ENCODE measurements at places on chromosomes 6 and 20.

GRCh38 chr20:39524371-39524911, 562.3 kb downstream of the DHX35 start:
- no peak for DNase-seq

- DNase-seq = no peak
Observed at GRCh38 chr20:57659517-57660180, 39.4 kb upstream of the ZBP1 start.

DNA sequence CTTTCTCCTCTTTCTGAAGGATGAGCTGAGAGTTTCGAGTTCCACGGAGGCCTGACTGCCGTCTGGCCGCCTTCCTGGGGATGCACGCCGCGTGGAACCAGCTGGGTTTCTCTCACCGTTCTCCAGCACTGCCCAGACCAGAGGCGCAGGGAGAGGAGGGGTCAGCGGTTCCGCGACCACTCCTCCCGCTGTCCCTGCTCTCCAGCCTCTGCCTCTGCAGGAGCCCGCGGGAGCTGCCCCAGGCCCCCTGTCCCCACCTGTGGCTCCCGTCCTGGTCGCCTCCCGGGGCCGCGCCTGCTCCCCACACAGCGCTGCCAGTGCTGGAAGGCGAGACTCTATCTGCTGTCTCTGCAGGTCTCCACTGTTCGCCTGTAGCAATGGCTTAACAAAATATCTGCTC, 106.8 kb upstream of the AFDN start:
- DNase-seq = no peak

- DNase-seq = no peak
Observed at GRCh38 chr20:45752746-45753145, 30.6 kb downstream of the SPINT4 start.

GRCh38 chr6:138811866-138812265, 16.0 kb downstream of the ECT2L start:
- no peak for DNase-seq

- DNase-seq = no peak
Observed at GRCh38 chr6:139567095-139567494, 192.6 kb upstream of the CITED2 start.

GRCh38 chr6:169312658-169313346, 59.2 kb upstream of the THBS2 start:
- no peak for DNase-seq

- DNase-seq = no peak
Observed at GRCh38 chr6:157813191-157813590, 9.9 kb upstream of the SNX9 start.

DNA sequence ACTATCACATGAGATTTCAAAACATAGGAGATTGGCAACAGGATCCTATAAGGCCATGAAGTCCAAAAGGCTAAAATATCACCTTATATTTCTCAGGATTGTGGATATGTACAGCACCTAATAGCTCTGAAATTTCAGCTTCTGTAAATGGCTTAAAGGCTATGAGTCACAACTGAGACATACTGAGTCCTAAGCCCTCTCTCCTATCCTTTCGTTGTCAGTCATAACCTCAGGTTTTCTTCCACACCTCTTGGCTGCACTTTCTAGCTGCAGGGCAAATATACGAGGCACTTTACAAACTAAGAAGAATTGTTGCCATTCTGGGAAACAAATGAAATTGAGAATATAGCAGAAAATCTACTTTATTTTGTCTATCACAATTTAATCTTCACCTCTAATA, 969.9 kb upstream of the EPHA7 start:
- DNase-seq = no peak

GRCh38 chr20:1881240-1881835, 13.9 kb upstream of the SIRPA start:
- DNase-seq = no peak

DNA sequence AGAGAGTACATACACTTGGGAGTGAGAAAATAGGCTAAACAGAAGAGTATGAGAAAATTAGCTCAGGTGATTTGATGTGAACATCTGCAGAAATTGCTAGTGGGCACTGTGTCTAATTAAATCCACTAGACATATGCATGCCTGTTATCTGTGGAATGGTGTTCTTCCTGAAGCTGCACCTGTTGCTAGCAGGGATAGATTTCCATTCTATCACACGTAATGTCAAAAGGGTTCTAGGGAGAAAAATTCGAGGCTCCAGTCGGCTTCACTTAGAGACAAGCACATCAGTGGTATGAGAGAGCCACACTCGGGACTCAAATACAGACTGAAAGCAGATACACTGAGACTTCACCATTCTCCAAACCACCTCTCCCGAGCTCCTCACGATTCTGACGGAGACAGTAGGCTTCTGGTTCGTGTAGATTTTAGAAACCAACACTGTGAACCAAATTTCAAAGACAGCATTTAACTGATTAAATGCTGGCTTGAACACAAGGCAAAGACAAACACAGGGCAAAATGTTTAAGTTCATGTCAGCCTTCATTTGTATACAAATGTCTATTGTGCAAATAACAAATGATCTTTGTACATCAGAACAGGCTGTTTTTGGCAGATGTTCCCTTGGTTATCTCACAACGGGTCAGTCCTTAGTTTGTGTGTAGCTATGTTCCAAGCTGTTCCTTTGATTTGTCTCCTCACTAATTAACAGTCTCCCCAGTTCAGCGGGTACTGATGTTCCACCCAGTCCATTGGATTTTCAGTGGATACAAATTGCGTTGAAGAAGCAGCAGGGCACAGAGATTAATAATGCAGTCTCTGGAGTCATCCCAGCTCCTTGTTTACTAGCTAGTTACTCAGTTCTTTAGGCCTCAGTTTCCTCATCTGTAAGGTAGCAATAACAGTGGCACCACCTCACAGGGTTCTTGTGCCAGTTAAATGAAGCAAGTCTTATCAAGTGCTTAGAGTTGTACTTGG, 131.0 kb upstream of the IFNGR1 start:
- no peak for DNase-seq

DNA sequence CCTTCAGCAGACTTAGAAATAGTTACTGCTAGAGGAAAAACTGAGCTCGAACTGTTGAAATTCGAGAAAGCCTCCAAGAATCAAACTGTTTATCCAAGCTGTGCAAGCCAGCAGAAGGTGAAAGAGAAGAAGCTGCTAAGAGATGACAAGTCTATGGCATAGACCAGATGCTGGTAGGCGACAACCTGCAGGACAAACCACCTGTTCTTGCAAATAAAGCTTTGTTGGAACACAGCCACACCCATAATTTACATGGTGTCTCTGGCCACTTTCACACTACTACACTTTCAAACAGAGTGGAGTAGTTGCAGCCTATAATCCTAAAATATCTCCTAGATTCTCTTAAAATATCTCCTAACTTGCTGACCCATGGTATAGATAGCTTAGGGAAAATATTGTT, 33.3 kb downstream of the TNFRSF21 start:
- no peak for DNase-seq

DNA sequence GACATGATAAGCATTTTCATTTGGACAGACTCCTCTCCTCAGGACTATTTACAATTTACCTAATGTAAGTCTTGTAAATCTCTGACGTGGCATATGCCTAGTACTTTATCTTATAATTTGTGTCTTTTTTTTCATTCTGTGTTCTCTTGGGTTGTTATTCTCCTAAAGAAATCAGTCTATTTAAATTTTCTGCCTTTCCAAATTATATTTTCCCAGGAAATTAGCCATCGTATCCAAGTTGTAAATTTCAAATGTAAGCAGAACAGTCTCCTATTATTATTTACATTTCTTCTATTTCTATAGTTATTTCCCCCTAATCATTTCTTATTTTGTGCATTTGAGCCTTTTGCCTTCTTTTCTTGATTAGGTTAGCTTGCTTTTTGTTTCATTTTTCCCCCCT, 17.5 kb upstream of the BCAS4 start:
- DNase-seq = no peak

- DNase-seq = no peak
Observed at GRCh38 chr20:52804497-52805295, 167.5 kb upstream of the TSHZ2 start.

- no peak for DNase-seq
Observed at GRCh38 chr6:68639211-68639610, 4.1 kb downstream of the ADGRB3 start.

DNA sequence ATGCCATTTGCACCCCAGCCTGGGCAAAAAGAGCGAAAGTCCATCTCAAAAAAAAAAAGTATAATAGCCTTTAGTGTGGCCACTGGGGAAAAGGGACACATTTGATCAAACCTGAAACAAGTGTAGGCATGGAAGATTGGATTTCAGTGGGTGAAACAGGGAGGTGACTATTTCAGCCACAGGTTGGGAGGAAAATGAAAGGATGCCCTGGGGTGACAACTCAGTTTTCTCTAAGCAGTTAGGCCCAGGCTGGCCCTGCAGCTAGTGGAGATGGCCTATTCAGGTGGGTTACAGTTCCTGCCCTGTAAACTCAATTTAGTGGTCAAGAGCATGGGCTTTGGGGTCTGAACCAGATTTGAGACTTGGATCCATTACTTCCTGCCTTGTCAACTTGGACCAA, 36.4 kb downstream of the SPATA2 start:
- DNase-seq = no peak

DNA sequence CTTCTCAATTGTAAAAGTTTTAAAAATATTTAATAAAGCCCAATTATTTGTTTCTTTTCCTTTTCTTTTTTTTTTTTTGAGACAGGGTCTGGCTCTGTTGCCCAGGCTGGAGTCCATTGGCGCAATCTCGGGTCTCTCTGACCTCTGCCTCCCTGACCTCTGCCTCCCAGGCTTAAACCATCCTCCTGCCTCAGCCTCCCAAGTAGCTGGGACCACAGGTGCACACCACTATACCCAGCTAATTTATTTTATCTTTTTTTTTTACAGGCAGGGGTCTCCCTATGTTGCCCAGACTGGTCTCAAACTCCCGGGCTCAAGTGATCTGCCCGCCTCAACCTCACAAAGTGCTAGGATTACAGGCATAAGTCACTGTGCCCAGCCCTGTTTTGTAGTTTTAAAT, 9.8 kb downstream of the REPS1 start:
- no peak for DNase-seq

DNA sequence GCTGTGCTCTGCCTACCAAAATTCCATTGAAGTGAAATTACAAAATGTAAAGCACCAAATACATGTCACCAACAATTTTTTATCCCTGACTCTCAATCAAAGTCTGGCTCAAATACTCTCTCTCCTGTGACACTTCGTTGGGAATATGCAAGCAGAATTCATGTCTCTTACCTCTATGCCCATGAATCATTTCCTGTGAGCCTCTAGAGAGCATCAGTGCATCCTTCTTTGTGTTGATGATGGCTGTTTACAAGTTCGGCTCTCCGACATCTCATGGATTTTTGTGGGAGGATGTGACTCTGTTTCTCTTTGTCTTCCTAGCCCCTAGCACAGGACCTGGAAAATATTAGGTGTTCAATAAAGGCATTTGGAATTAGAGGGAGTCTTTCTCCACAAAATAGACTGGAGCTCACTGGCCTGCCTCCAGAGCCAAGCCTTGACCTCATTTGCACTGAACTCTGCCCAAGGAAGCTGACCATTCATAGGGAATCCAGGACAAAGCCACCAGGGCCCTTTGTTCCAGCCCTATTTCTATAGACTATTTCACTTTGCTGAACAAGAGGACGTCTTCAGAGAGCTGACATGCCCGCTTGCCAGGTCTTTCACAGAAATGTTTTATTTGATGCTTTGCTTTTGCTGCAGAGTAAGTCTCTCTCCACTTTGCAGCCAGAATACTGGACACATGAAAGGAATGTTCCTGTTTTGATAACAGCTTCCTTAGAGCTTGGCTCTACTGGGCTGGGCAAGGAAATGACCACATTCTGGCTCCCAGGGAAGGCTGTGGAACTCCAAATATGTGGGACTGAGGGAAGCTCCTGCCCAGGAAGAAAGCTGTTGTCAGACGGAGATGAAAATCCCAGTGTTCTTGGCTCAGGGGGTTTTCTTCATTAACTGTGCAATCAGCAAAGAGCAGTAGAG, 194.5 kb upstream of the CDYL start:
- DNase-seq = peak; percentile 85

DNA sequence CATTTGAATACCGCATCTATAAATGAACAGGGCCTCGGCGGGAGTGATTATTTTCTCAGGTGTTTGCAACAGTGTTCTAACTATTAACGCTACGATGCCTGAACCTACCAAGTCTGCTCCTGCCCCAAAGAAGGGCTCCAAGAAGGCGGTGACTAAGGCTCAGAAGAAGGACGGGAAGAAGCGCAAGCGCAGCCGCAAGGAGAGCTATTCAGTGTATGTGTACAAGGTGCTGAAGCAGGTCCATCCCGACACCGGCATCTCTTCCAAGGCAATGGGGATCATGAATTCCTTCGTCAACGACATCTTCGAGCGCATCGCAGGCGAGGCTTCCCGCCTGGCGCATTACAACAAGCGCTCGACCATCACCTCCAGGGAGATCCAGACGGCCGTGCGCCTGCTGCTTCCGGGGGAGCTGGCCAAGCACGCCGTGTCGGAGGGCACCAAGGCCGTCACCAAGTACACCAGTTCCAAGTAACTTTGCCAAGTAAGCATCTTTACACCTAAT, 70.9 kb downstream of the HFE start:
- no peak for DNase-seq

- no peak for DNase-seq
Observed at GRCh38 chr6:107715550-107716321, 108.4 kb downstream of the SCML4 start.

DNA sequence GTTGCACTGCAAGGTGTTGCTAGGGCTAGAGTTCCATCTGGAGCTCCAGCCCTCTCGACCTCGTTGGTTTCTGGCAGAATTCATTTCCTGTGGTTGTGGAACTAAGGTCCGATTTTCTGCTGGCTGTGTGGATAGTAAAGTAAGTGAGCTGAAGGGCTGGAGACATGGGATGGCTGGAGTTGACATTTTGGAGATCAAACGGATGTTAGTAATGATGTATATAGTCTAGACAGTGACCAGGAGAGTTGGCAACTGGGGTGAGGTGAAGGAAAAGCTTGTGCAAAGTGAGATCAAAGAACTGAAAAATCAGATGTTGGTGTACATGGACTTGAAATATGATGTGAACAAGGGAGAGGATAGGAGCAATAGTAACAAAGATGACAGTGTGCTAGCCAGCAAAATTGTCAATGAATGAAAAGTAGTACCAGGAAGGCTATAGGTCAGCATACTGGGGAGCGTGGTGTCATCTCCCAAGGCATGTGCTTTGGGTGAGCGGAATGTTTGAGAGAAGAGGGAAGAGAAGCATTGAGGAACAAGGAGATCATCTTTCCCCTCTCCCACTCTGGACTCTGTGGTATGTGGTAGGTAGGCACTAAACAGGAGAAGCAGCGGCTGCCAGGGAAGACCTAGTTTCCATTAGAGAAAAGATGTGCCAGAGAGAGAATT, 7.8 kb downstream of the QRSL1 start:
- DNase-seq = no peak

GRCh38 chr6:74409447-74409846, 713.4 kb downstream of the CD109 start:
- peak; percentile 6 for DNase-seq

GRCh38 chr20:61560361-61560853, 308.3 kb downstream of the CDH4 start:
- peak; percentile 37 for DNase-seq

GRCh38 chr6:157911278-157911677, 70.4 kb upstream of the SYNJ2 start:
- no peak for DNase-seq

DNA sequence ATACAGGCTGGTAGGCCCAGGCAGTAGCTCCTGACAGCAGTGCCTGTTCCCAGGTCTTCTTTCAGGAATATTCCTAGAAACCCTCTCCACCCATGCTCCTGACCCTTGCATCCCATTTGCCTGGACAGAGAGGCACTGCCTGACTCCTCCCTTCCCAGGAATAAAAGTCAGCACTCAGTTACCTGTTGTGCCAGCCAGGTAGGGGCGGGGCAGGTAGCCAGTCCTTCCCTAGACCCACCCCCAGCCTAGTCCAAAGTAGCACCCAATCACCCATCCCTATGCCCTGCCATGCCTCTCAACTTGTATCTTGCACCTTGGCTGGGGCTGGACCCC, 129.9 kb downstream of the MRPL14 start:
- DNase-seq = no peak

All from hepatic stellate cell (primary cell).